ENCODE measurements at places on chromosomes 6 and 20.

DNA sequence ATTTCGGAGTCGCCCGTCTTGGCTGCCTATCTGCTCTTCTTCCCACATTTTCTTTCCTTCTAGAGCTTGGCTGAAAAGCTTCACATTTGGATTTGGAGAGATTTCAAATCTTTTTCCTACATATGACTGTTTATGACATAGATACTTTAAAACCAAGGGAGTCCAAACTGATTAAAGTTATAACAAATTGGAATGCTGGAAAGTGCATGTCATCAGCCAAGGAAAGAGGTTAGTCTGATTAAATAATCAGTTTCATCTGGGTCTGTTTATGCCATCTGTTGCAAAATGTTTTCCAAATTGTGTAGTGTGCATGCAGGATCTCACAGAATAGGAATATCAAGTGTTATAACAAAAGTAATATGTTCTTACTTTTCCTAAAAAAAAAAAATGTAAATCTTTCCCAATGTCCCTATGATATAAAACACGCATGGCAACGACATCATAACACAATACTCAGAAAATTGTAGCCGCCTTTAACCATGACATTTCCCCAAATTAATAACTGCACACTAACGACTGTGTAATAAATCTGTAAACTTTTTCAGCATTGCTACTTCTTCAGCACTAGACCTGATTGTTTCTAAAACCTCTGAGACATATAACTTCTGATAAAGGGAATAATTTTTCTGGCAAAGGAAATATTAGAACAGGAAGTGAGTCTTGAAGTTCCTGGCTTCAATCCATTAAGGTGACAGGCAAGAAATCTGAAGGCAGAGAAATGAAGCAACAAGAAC lies 230.2 kb upstream of the FOXQ1 start:
- no peak for DNase-seq

GRCh38 chr6:114267897-114268296 lies 74.9 kb downstream of the HS3ST5 start:
- no peak for DNase-seq

GRCh38 chr20:46713957-46714834 lies 4.7 kb downstream of the SLC2A10 start:
- no peak for DNase-seq

- DNase-seq: no peak
Observed at GRCh38 chr6:100891079-100891478, 9.9 kb upstream of the ASCC3 start.

DNA sequence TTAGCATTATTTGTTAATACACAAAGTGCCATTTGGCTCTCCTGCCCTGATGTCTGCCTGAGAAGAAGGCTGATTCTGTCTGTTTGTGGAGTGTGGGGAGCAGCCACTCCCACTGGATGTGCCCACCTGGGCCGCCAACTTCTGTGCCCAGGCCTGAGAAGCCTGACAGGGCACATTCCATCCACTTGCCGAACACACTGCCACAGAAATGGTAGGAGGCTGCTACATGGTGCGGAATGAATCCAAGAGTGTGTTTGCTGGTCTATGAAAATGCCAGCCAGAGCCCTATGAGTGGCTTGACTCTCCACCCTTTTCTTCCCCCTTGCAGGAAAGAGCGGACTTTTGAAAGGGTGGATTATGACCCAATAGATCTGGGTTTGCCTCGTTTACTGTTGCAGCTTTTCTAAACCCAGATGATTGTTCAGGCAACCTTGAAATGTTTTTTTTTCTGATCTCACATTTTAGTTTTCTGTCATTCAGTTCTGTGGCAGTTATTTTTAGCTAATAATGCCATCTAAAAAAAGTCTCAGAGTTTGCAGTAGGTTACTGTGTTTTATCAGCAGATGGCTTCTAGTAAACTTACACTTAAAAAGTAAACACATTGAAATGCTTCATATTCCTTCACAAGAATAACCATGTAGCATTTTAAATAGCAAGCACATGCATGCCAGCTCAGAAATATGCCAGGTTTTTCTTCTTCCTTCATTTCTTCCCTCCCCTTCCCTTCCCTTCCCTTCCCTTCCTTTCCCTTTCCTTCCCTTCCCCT lies 196.5 kb downstream of the SLC35F1 start:
- DNase-seq: no peak

Measured in stimulated activated CD8-positive, alpha-beta memory T cell treated with anti-CD3 and anti-CD28 coated beads, Interleukin-2, amount 100 ng/mL, for 1 hour (primary cell).